ENCODE measurements at places on chromosomes 11 and 22.

- DNase-seq: no peak
Measured at GRCh38 chr11:45541693-45542434, 123.6 kb downstream of the CHST1 start.

DNA sequence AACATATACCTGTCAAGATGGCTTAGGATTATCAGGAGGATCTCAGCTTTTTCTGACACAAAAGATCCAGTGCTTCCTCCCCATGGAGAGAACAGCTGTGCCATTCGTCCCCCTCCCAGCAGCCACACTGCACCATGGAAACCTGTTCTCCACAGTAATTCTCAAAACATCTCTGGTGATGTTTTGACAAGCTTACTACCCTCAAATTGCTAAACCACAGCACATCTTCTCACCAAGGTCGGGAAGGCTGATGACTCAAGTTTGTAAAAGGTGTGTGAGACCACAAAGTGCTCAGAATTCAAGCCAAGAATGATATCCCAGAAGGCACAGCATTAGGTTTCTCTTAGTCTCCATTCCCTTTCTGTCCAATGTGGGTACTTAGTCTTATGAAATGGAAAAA, 3.9 kb upstream of the RAB38 start:
- peak; percentile 82 for DNase-seq

DNA sequence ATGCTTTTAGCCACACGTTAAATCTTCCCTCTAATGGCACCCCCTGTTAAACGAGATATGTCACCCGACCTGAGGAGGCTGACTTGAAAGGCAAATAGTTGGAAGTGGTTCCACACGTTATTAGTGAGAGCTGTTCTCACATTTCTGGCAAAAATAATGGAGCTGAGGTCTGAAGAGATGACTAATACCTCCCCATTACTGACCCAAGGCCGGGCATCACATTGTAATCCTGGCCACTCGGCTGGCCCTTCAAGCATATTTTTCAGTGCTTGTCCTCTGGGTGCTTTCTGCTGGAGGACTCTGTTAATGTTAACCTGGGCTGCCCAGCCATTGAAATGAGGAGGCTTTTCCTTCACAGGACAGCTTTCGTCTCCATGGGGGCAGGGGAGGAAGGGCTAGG, 260.0 kb upstream of the CADM1 start:
- no peak for DNase-seq

- DNase-seq: no peak
Measured at GRCh38 chr11:125036933-125037332, 26.2 kb upstream of the SLC37A2 start.

DNA sequence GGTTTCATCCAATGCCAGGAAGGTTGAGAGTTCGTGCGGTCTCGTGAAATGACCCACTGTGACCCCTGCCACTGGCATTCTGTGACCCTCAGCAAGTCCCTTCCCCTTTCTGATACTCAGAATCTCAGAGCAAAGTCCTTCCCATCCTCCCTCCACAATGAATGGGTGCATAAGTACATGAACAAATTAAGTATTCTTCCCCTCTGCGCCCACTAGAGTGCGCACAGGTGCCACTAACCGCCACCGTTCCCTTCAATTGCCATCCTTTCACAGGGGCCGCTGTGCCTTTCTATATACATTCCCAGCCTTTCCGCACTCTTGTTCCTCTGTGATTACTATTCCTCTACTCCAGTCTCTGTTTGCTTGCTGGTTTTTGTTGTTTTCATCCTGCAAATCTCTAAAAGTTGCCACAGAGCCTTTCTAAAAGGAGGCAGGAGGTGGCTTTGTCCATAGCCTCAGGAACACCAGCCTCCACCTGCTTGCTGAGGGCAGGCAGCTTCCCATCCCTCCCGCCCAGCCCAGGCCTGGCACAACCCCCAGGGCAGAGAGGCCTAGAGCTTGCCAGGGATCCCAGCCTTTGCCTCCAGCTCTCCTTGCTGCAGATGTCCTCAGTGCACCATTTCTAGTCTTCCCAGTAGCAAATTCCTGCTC, 6.7 kb upstream of the AP1B1 start:
- DNase-seq: peak; percentile 90

Data from activated CD4-positive, alpha-beta T cell treated with anti-CD3 and anti-CD28 coated beads, Interleukin-2, amount 10 ng/mL, durations not matched to agents 24 days and 14 days (primary cell).